Activated CD4-positive, alpha-beta T cell treated with anti-CD3 and anti-CD28 coated beads for 24 hours (primary cell): ENCODE measurements at places on chromosomes 7 and 10.

GRCh38 chr7:66283003-66283920 lies 78.1 kb downstream of the TPST1 start:
- no peak for DNase-seq

DNA sequence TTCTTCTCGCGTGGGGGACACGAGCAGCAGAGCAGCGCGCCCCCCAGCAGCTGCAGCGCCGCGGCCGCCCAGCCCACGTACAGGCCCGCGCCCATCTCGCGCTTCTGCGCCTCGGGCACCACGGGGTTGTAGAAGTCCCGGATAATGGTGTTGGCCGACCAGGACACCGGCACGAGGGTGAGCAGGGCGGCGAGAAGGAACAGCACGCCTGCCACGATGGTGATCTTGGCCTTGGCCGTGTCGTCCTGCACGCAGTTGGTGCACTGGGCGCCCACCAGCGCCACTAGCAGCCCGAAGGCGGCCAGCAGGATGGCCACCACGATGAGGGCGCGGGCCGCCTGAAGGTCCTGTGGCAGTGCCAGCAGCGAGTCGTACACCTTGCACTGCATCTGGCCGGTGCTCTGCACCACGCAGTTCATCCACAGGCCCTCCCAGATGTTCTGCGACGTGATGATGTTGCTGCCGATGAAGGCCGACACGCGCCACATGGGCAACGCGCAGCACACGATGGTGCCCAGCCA lies 529 bp downstream of the CLDN3 start:
- no peak for DNase-seq

DNA sequence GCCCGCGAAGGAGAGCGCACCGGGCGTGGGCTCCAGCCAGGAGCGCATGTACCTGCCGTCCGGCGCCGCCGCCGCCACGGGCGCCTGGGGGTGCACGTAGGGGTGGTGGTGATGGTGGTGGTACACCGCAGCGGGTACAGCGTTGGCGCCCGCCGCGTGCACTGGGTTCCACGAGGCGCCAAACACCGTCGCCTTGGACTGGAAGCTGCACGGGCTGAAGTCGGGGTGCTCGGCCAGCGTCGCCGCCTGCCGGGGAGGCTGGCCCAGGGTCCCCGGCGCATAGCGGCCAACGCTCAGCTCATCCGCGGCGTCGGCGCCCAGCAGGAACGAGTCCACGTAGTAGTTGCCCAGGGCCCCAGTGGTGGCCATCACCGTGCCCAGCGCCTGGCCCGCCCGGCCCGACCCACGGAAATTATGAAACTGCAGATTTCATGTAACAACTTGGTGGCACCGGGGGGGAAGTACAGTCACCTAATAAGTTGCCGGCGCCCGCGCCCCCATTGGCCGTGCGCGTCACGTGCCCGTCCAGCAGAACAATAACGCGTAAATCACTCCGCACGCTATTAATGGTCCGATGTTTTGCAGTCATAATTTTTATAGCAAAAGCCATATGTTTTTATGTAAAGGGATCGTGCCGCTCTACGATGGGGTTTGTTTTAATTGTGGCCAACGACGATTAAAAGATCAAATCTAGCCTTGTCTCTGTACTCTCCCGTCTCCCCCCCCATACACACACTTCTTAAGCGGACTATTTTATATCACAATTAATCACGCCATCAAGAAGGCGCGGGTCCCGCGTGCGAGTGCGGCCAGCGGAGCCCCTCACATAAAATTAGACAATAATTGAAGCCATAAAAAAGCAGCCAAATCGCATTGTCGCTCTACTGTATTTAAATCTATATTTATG lies at the start of gene HOXA9:
Gene HOXA9, minus strand, starts transcription at position 449 of the 907 bp plus-strand sequence. Its CDS starts 80 bp downstream, at position 369.
- no peak for DNase-seq

DNA sequence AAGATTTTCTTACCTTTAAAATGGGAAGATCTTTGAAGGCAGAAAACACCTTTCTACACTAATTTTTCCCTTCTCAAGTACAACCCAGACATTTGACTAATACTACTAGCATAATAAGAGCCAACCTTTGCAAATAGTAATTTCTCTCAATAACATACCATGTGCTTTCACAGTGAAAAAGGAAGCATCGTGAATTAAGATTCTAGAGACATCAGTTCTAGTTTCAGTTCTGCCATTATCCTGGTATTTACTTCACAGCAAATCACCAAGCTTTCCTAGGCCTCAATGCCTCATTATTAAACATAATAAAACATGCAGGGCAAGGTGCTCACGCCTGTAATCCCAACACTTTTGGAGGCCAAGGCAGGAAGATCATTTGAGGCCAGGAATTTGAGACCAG lies 24.9 kb downstream of the GSAP start:
- DNase-seq: no peak

DNA sequence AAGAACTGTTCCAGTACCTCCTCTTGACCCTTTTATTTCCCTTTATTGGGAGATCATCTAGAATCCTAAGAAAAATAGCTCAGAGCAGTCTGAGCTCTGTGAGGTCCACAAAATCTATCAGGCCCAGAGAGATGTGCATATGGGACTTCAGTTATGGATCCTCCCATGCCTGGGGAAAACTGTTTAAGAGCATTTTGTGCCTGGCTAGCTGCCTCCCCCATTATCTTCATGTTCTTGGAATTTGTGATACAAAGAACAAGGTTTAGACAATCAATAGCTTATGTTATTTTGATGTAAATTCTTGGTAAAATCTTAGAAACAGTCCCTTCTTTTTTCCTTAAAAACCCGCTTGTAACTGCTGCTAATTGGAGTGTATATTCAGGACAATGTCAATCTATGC lies 75.2 kb downstream of the USP6NL start:
- DNase-seq: no peak

DNA sequence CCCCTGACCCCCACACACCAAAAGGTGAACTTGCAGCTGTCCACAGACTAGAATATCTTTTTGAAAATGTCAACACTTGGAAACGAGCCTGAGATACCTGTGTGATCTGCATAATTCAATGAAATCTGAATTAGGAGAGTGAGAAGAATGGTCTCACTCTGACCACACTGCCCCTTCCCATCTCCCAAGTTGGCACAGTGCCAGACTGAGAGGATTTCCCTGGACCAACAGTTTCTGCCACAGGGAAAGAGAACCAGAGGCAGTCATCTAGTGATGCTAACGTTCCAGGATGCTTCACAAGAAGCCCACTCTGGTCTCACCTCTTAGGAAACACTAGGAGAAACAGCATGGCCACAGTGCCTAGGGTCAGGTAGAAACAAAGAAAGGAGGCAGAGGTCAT lies 479.0 kb downstream of the SDK1 start:
- no peak for DNase-seq

DNA sequence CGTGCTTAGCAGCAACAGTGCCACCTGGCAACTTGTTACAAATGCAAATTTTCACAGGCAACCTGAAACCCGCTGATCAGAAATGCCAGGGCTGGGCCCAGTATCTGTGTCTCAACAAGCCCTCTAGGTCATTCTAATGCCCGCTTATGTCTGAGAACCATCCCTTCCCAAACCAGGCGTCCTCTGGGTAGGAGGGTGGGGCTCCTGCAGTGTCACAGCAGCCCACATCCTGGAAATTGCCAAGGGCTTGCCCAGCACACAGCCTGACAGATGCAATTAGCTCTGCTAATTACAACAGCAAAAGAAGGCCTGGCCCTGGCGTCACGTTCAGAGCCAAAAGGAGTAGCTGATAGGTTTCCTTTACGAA lies 15.9 kb downstream of the ITPRIP start:
- DNase-seq: no peak

DNA sequence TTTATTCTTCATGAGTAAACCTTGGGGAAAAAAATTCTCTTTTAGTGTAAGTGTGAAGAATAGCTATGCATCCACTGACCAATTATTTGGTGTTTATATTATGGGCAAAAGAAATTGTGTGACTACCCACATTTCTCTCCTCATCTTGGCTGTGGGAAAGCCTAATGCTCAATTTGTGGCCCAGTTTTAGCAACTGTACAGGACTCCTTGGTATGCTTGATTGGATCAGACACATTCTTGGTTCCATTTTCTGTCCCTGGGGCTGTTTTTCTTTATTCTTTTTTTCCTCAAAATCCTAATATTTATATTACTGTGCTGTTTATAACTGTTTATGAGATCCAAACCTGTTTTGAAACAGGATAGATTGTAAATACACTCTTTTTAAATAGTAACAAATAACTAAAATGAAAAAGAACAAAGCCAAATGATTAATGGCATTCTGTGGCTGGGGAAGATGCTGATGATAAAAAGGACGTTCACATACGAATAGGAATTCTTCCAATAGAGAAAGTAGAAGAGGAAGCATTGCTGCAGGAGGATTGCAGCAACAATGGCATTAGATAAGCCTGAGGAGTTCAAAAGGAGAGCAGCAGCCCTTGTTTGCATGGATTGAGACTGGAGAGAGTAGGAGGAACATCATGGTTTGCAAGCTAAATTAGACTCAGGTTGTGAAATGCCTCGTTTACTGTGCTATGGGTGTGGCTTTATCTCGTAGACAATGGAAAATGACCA lies 580.5 kb downstream of the INHBA start:
- DNase-seq: no peak

GRCh38 chr10:101356132-101356531 lies 2.2 kb downstream of the BTRC start:
- no peak for DNase-seq

GRCh38 chr7:92832534-92833023 lies 3.8 kb downstream of the CDK6 start:
- no peak for DNase-seq

GRCh38 chr10:11679946-11680345 lies 62.2 kb upstream of the ECHDC3 start:
- DNase-seq: no peak

- DNase-seq: no peak
Observed at GRCh38 chr7:38425509-38425908, 152.1 kb upstream of the TARP start.

- DNase-seq: no peak
Observed at GRCh38 chr10:77620731-77621130, 16.9 kb downstream of the KCNMA1 start.

DNA sequence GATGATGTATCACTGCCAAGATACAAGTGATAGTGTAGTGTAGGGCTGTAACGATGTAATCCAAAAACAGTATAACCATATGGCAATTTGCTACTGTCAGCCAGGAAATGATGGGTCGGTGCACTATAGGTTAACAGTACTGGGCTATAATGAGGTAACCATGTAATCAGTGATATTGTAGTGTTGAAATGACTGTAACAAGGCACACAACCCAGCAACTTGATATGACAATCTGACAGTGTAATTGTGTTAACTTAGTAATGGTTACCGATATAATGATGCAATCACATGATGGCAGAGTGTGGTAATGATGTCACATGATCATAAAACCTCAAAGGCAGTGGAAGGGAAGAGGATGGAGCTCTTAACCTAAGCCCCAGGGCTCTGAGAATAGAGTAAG lies 73.8 kb upstream of the SLF2 start:
- DNase-seq: no peak

DNA sequence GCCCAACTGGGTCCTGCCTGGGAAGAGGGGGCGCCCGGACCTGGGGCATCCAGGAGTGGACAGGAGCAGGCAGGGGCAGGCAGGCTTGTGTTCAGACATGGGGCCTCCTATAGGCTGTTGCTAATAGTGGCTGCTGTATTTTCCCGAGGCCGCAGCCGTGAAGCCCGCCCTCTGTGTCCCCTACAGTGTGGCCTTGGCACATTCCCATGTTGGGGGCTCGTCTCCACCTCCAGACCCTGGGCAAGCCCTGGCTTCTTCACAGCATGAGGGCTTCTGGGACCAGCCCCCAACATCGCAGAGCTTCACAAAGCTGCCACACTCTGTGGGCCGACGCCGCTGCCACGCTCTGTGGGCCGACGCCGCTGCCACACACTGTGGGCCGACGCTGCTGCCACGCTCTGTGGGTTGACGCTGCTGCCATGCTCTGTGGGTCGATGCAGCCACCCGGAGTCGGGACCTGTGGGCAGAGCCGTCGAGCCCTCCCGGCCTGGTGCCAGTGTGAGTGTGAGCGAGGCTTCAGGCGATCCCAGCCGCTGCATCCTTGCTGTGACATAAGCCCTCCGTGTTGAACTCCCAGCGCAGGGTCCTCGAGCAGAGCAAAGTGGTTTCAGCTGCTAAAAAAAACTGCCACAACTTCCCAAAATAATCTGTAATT lies 109.0 kb downstream of the INPP5A start:
- no peak for DNase-seq

- DNase-seq: no peak
Observed at GRCh38 chr7:105664816-105665525, 83.7 kb upstream of the EFCAB10 start.

- DNase-seq: no peak
Observed at GRCh38 chr10:12353399-12354242, 4.3 kb downstream of the CAMK1D start.
